NB4 (cell line): ENCODE measurements at places on chromosomes 4 and X.
A peak's percentile ranks its signal among the peaks of the same experiment; 100 is the strongest.

GRCh38 chr4:125303821-125304220 is 10.9 kb upstream of the FAT4 start:
- no peak for DNase-seq

DNA sequence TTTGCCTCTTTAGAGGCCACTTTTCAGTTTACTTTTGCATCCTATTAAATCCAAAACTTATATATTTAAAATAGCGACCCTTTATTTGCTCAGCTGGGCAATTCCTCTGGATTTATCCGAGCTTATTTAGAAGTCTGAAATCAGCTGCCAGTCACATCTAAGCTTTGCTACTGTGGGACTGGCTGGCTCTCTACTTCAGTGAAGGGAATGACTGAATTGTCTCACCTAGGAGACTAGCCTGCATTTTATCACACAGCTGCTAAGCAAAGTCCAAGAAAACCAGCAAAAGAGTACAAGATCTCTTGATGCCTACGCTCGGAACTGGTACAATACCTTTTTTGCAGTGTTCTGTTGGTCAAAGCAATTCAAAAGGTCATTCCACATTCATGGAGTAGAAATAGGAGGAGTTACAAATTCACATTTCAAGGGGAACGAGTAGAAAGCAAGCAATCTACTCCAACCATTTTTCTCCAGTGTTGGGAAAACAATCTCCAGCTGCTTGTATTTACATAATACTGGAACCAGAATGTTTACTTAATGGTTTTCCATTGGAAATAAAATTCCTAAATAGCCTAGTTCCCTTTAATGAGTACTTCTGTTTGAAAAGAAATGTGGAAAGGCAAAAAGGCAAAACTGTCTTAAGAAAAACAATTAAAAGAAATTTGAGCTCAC is 160.2 kb downstream of the MAGEB5 start:
- no peak for DNase-seq

DNA sequence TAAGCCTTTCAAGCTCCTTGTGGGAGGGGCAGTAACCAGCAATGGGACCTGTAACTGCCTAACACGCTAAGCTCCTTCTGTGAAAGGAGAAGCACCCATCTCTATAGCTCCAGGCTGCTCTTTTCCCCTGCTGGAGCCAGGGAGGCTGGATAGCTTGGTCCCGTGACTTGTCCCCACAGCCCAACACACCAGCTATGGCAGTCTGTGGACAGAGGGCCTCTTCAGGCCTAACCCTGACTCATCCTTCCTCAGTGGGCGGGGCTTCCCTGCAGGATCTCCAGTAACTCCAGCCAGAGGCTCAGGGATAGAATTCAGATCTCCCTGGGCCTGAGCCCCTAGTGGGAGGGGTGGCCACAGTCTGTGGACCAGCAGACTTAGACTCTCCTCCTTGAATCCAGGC is 1290.1 kb downstream of the PCDH7 start:
- no peak for DNase-seq

GRCh38 chr4:125268068-125268755 is 46.5 kb upstream of the FAT4 start:
- no peak for DNase-seq

- peak; percentile 31 for DNase-seq
These were observed 217.3 kb downstream of the MID1IP1 start for GRCh38 chrX:39018541-39018940.

DNA sequence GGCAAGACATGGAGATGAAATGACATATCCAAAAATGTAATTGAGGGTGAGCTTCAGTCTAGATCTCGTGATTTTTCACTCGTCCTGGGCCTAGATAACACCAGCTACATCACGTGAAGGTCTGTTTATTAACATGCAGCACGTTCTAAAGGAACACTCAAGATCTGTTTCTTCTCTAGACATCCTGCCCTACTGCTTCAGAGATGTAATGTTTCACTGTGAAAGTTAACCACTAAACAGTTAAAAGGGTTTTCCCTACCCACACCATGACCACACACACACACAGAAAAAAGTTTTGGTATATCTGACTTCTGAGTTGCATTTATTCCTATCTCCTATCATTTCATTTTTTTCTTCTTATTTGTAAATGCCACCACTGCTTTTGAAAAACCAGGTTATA is 52.3 kb upstream of the SMIM31 start:
- DNase-seq: no peak

DNA sequence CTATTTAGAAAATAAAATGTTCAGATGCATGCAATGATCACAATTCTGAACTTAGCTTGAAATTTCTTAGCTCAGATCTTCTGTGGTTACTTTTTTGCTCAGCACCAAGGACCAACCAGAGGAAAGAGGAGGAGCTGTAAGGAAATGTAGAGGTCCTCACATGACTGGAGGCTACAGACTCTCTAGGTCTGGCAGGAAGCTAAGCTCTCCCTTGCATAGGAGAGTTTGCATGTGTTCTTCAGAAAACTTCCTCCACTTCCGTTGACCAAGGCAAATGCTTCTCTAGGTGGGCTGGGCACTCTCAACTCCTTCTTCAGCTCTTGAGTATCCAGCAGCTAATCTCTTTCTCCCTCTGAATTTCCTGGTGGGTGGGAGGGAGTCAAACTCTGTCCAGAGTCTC is 119.6 kb downstream of the BTC start:
- DNase-seq: no peak

DNA sequence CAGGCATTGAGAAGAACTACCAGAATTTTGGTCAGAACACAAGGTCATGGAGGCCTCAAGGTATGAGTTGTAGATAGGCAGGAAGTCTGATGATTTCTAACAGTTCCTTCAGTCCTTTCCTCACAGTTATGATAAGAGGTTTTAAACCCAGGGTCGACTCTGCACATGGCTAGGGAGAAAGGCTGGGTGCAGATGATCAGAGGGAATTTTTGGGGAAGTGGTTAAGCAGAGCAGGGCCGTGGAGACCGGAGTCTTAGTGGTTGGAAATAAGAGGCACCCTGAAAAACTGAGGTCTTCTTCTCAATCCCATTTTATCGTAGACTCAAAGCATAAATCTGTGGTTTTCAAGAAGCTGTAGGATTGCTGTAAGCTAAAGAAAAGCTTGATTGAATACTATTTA is 118.5 kb upstream of the ANK2 start:
- peak; percentile 7 for DNase-seq

DNA sequence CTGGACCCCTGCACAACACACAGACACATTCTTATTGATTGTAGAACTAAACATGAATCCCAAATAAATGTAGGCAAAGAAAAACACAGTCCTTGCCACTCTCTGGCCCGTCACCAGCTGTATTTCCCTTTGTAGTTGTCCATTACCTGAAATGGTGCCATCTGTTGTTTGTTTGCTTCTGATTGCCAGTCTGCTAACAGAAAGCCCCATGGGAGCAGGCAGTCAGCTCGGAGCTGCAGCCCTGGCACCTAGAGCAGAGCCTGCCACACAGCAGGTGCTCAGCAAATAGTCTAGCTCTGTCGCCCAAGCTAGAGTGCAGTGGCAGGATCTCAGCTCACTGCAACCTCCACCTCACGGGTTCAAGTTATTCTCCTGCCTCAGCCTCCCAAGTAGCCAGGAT is 28.9 kb downstream of the CPLX1 start:
- no peak for DNase-seq
